MCF 10A (cell line): ENCODE measurements at places on chromosomes 6 and 20. TPM values are rescaled to one million over a fixed set of nuclear protein-coding genes. Genes with fewer than 3 reads are reported as not detected.

Gene UNC5CL
- 0.19 and 0.59 TPM in 2 replicates for total RNA-seq

Gene IL22RA2
- total RNA-seq, result not detected in 2 replicates

Gene ECT2L
- total RNA-seq, result not detected in 2 replicates

Gene ARHGAP18
- total RNA-seq, result 14.6 and 22.9 TPM in 2 replicates

Gene BHLHE23
- total RNA-seq, result not detected in 2 replicates

Gene MACROD2
- 2.3 and 3.1 TPM in 2 replicates for total RNA-seq

Gene MMP24
- 0.10 TPM in 1 of 2 replicates, not detected in the other for total RNA-seq

Gene FNDC11
- total RNA-seq, result 2.4 and 3.9 TPM in 2 replicates

Gene PXMP4
- 3.9 and 5.2 TPM in 2 replicates for total RNA-seq

Gene FAM209B
- total RNA-seq, result not detected in 2 replicates

DNA sequence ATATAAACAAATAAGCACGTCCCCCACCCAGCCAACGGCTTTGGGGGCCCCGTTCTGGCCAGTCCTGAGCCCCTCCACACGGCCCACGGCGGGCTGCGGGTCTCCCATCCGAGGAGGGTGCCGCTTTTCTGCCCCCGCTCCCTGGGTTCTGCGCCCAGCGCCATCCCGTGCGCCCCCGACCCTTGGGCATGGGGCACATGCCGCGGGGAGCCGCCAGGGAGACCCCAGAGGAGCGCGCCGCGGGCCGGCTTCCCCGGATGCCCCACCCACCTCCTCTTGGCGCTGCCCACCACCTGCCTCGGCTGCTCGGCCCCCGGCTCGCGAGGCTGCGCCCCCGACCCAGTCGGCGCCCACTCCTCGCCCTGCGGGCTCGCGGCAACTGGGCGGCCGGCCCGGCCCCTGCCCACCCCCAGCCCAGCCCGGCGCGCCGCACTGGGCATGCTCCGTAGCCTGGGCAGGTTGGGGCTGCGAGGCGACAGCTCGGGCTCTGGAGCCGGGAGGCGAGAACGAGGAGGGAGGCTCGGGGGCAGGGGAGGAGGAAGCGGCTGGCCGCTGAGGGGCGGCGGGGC, 570 bp upstream of the PLCB4 start:
- peak; percentile 35 for DNase-seq

DNA sequence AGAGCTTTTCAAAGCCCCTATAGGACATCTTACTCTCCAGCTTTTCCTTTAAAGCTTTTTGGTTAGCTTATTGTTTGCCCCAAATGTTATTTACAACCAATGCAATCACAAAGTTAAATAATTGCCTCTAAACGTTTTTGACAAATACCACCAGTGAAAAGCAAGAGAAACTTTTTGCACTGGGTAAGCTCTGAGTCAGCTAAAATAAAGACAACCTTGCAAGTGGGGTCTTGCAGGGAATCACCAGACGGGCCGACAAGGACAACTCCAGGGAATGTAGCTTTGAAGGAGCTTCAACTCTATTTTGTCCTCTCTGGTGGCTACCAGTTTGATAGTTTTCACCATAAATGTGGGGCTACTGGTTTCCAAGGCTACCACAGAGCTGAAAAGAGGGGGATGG, 14.7 kb upstream of the PSMF1 start:
- no peak for DNase-seq

DNA sequence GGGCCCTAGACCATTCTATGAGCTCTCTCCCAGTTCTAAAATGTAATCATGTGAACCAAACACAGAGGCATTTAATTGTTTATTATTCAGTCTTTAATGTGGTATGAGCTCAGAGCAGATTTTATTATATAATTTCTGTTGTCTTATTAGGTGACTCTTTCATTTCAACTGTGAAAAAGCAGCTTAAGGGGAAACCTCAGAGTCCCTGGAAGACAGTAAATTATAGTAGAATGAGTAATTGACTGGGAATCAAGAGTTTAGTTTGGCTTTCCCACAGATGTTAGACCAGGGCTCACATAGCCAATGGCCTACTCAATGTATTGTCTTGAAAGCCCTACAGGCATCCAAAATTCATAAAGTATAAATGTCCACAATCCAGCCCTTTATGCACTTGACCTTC, 390.4 kb upstream of the SLC35B3 start:
- DNase-seq, result no peak

DNA sequence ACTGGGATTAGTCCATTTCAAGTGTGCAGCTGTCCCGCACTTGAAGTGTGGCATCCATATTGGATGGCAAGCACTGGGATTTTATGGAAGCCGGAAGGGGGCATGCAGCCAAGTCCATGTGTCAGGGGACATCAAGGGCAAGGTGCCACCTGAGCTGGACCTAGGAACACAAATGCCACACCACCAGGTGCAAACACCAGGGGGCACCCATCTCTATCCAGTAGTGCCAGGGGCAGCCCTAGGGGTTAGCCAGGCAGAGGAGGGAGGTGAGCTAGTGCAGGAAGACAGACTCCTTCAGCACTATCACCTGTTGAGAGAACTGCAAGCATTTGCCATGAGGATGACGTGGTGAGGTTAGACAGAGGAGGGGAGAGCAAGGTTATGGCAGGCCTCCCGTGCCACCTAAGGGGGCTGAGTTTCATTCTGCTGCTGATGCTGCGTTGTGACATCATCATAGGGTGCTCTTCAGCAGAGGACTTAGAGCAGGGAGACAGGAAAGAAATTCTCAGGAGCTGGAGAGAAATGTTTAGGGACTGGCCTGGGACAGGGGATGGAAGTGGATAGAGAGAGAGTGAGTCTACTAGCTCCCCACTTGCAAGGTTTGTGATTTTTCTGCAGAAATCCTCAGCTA, 192.6 kb upstream of the SLC24A3 start:
- no peak for DNase-seq

GRCh38 chr6:11584244-11584643, 46.7 kb downstream of the TMEM170B start:
- DNase-seq, result no peak

DNA sequence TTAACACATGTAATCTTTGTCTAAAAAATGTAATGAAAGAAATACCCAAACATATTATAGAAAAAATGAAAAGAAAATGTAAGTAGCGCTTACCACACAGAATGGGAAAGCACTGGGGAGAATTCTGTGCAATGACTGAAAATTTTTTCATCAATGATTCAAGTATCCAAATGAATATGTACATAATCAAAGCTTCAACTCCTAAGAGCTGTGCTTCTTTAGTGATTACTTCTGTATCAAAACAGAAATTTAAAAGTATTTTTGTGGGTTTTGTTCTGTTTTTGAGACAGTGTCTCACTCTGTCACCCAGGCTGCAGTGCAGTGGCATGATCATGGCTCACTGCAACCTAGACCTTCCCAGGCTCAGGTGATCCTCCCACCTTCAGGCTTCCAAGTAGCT, 13.7 kb downstream of the LMBRD1 start:
- DNase-seq, result no peak

DNA sequence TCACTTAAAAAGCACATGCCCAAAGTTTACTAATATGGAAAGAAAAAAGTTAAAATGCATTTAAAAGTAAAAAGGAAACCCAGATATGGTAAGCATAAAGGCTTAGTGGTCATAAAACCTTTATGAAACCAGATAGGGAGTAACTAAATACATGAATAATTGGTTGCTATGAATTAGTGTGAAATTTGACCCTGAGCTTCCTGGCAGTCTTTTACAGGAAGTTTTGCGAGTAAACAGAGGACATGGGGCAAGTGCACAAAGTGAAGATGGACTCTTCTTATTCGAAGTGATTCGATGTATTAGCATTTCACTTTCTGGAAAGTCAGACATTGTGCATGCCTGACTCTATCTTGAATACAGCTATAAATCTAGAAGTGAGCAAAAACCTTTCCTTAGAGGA, 90.9 kb upstream of the MLIP start:
- no peak for DNase-seq

DNA sequence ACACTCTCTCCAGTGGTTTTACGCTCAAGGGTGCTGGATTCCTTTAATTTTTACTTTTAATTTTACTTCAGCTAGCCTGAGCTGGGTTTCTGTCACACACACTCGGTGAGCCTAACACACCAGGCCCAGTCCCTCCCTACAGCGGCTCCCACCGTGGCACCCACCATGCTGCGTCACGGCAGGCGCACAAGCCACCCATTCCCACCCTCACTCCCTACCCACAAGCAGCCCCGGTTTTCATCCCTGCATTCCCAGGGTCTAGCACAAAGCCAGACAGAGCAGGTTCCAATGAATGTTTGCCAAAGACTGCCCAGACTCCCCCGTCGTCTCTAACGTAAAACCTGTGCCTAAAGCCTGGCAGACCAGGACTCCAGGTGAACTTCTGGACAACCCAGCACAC, 50.3 kb downstream of the MYH7B start:
- no peak for DNase-seq

DNA sequence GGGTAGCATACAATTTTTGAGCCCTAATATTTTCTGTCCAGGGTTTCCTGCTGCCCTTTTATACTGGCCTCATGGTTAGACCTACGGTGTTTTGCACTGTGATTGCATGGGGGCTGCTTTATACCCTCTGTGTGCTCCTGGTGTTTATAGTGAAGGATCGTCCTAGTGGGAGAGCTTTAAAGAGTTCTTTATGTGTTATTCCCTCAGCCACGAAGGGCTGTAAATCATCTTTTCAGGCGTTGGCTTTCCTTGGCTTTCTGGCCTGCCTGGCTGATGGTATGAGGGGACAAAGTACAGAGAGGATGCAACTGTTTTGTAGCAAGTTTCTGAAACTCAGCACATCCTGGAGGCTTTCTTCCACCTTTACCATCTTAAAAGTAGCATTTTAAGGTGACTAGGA, 464.3 kb downstream of the EPM2A start:
- DNase-seq, result no peak

DNA sequence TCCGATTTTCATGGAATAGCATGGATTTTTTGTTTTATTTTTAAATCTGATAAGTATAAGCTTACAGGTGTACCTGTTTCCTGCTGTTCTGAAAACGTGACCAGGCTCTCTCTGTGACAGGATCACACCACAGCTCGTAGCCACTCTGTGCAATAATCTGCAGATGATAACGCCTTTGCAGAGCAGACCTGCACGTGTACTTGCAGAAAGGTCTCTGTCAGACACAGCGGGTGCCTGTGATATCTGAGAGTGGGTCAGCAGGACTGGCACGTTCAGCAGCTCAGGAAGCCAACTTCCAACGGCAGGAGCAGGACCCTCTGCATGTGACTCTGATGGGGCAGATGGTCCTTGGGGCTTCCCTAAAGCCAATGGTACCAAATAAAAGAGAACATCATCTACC, 68.6 kb upstream of the HDDC2 start:
- no peak for DNase-seq
